MV-4-11 (cell line): ENCODE measurements at places on chromosomes 5 and 9.
A peak's percentile ranks its signal among the peaks of the same experiment; 100 is the strongest.

DNA sequence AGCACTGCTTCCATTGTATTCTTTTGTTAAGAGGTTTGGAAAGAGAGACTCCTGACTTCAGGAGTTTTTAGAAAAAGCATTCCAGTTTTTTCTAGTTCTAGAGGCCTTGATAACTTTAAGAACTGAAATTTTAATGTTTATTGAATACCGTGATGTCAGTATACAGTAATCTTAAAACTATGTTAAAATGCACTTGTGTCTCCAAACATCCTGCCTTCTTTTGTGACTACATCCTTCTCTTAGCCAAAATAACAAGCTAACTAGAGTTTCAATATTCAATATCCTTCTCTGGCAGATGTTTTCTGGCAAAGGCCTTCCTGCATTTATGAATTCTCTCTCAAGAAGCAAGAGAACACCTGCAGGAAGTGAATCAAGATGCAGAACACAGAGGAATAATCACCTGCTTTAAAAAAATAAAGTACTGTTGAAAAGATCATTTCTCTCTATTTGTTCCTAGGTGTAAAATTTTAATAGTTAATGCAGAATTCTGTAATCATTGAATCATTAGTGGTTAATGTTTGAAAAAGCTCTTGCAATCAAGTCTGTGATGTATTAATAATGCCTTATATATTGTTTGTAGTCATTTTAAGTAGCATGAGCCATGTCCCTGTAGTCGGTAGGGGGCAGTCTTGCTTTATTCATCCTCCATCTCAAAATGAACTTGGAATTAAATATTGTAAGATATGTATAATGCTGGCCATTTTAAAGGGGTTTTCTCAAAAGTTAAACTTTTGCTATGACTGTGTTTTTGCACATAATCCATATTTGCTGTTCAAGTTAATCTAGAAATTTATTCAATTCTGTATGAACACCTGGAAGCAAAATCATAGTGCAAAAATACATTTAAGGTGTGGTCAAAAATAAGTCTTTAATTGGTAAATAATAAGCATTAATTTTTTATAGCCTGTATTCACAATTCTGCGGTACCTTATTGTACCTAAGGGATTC is 43.1 kb downstream of the NDFIP1 start:
- peak; percentile 48 for DNase-seq

DNA sequence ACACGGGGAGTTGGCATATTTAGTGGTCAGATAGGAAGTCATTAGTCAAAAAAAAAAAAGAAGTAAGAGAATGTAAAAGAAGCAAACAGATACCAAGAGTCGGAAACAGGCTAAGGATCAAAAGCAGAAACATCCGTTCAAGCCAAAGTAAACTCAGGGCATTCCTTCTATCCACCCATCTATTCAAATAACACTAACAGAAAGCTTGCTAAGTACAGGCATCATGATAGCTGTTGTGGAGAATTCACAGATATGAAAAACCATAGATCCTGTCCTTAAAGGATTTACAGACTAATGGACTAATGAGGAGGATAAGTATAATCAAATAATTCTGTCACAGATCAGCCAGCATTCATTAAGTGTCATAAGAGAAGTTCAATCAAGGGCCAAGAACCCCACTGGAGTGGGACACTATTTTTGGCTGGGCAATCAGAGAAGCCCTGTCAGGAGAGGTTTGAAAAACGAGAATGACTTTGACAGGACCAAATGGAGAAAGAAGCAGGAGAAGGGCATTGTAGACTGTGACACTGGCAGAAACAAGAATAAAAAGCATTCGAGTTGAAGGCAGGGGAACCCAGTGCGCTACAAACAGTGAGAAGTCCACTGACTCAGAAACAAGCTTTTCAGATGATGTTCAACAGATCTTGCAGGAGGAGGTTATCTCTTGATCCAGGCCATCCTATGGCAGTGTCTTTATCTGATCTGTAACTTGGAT is 154.2 kb upstream of the TSLP start:
- DNase-seq, result no peak

DNA sequence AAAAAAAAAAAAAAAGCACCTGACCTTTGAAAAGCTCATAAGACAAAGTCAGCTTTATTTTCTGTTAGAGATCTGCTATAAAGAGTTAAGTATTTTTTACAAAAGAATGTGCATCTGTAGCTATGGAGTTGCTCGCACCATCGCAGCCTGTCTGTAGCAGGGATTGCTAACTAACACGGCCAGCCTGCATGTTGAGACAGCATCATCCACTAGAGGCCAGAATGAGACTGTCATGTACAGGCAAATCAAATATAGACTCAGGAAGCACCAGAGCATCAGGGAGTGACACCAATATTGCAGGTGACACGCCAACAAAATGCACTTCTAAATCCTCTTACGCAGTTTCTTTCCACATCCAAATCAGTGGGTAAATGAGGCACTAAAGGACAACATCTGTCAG is 136.3 kb upstream of the RASEF start:
- DNase-seq, result no peak

- DNase-seq, result no peak
These were observed 368.3 kb downstream of the EFNA5 start for GRCh38 chr5:107302441-107302840.
